Fibroblast of skin of right quadriceps (primary cell): ENCODE measurements at places on chromosomes 13 and 19.
A peak's percentile ranks its signal among the peaks of the same experiment; 100 is the strongest.

- no peak for DNase-seq
Observed at GRCh38 chr19:13757805-13758772, 6.2 kb upstream of the MRI1 start.

GRCh38 chr19:14814982-14815652, 19.9 kb downstream of the OR7A5 start:
- DNase-seq: no peak

- no peak for DNase-seq
Observed at GRCh38 chr19:8697671-8698432, 743 bp downstream of the ACTL9 start.

DNA sequence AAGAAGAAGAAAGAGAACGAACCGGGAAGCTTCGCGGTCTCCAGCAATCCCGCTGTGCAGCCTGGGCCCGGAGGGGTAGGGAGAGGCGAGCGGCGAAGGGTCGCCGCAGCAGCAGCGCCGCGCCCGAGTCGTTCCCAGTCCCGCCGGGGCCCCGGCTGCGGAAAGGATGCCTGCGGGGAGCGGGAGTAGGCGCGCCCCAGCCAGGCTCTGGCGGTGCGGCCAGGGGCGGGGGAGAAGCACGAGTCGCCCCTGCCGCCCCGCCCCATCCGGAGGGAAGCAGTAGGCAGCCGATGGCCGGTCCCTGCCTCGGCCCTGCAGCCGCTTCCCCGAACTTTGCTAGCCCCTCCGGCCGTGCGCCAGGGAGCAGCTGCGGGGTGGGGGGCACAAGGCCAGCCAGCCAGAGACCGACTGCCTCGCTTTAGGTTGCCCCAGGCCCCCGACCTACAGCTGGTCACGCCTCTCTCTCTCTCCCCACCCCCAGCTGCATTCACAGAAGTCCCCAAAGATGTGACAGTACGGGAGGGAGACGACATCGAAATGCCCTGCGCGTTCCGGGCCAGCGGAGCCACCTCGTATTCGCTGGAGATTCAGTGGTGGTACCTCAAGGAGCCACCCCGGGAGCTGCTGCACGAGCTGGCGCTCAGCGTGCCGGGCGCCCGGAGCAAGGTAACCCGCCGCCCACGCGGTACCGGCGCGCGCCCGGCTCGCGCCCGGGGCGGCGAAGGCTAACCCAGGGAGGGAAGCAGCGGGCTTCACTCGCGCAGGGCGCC, 1.1 kb downstream of the VSTM2B start:
- DNase-seq: no peak

DNA sequence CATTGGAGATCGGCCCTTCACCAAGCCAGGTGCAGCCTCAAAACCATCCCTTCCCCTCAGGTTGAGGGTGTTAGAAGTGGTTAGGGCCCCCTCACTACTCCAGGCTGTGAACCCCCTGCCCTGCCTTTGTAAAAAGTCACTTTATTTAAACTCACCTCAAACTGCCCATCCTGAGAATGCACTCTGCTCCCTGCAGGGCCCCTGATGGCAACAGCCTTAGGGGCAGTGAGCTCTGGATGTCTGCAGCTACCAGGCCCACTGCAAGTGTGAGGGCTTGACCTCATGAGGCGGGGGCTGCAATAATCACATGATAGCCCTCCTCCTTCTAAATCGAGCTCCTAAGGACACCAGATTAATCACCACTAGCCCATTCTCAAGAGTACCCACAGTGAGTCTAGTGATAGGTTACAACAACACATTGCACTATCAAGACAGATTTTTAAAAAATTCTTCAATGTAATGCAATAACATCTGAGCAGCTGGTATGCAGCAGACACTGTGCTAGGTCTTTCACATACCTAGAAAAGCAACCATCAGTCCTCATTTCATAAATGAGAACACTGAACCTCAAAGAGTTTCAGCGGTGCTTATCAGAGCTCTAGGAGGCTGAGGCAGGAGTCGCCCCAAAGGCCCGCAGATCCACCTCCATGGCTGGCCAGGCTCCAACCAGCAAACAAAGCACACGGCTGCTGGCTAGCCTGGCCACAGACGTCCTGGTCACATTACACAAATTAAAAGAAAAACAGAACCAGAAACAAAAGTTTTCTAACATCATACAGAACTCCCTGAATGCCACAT, 26.0 kb downstream of the SLC7A1 start:
- DNase-seq: no peak

DNA sequence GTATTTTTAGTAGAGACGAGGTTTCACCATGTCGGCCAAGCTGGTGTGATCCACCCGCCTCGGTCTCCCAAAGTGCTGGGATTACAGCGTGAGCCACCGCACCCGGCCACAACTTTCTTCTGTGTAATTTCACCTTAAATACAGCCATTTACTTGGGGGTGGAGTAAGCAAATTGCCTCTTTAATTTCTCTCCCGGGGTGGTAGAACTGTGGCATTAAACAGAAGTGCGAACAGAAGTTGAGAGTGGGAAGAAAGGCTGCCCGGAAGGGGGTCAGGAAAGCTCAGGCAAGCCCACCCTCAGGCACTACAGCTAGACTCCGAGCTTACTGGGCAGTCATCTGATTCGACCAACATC, 475 bp upstream of the DNAJC15 start:
- no peak for DNase-seq

- peak; percentile 98 for DNase-seq
Observed at GRCh38 chr13:59112221-59112718, 1051.5 kb downstream of the DIAPH3 start.

DNA sequence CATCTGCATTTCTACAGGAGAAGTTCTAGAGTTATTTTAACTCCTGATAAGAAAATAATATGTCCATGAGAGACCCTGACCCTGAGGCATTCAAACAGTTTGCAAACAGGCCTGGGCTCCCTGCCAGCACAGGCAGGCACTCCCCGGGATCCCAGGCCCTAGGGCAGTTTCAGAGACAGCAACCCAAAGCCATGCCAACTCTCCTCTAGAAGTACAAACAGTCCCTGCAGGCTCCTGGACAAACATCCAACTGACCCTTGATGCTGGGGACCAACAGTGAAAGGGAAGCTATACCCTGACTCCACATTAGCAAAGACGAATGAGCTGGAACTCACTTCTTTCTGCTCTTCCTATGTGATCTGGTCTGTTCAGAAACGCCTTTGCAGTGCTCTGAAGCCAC, 44.8 kb downstream of the CCDC70 start:
- DNase-seq: no peak

- DNase-seq: no peak
Observed at GRCh38 chr13:92500192-92500591, 726.4 kb upstream of the GPC6 start.

DNA sequence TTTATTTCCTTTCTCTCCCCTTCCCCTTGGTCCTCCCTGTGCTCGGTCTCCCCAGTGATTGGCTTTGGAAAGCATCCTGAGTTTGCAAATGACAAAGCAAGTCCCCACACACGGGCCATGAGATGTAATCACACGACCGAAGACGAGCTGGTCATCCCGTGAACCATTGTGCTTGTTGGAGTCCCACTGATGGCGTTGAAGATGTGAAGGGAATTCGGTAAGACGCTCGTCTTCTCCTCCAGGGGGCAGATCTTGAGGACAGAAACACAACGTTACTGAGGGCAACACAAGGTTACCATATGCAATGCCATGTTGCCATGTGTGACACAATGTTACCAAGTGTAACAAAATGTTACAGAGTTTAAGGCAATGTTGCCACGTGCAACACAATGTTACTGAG, 42.0 kb upstream of the SLC15A1 start:
- no peak for DNase-seq

GRCh38 chr19:30162718-30163117, 209.5 kb upstream of the ZNF536 start:
- DNase-seq: no peak

GRCh38 chr13:30338331-30338851, 31.0 kb upstream of the KATNAL1 start:
- peak; percentile 77 for DNase-seq

DNA sequence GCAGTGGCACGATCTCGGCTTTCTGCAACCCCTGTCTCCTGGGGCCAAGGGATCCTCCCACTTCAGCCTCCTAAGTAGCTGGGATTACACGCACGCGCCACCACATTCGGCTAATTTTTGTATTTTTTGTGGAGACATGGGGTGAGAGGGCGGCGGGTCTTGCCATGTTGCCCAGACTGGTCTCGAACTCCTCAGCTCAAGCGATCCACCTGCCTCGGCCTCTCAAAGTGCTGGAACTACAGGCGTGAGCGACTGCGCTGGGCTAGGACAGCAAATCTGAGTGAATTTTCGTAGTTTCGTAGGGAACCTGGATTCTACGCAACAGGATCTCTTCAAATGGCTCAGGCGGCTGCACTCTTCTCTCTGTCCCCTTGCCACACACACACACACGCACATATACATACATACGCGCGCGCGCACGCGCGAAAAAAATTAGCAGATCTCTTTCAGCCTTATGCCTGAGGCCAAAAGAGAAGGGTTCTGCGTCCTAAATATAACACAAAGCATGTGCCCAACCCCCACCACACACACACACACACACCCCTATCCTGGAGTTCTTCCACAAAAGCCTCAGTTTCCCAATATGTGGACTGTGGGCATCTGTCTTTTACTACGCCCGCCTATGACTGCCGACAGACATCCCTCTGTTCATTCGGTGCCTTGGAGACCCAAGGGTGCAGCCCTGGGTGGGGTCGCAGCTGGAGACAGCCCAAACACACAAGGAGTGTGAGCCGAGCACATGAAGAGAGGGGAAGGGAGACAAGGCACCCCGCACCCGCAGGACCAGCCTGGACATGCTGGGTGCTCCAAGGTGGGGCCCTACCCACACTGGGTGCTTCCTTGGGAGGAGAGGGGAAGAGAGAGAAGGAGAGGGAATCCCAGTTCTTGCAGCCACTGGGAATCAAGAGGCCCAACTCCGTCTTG, 616 bp downstream of the PINLYP start:
- no peak for DNase-seq

- DNase-seq: no peak
Observed at GRCh38 chr19:383040-383439, 25.9 kb downstream of the C2CD4C start.

- peak; percentile 51 for DNase-seq
Observed at GRCh38 chr13:29707876-29708543, 112.5 kb upstream of the SLC7A1 start.

DNA sequence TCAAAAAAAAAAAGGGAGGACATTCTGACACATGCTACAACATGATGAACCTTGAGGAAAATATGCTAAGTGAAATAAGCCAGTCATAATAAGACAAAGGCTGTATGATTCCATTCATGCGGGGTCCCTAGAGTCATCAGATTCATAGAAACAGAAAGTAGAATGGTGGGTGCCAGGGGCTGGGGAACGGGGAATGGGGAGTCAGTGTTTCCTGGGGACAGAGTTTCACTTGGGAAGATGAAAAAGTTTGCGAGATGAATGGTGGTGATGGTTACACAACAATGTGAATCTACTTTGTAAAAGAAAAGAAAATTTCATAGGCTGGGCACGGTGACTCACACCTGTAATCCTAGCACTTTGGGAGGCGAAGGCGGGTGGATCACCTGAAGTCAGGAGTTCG, 6.1 kb upstream of the CLEC4G start:
- DNase-seq: no peak

- DNase-seq: no peak
Observed at GRCh38 chr13:53079691-53080090, 51.1 kb downstream of the OLFM4 start.

GRCh38 chr19:9566729-9567128, 17.6 kb downstream of the ZNF121 start:
- no peak for DNase-seq

- peak; percentile 45 for DNase-seq
Observed at GRCh38 chr19:35044317-35045117, 3.0 kb downstream of the HPN start.

- DNase-seq: no peak
Observed at GRCh38 chr13:99724633-99725517, 223.6 kb downstream of the TM9SF2 start.

- no peak for DNase-seq
Observed at GRCh38 chr13:109205315-109205714, 575.9 kb downstream of the MYO16 start.

DNA sequence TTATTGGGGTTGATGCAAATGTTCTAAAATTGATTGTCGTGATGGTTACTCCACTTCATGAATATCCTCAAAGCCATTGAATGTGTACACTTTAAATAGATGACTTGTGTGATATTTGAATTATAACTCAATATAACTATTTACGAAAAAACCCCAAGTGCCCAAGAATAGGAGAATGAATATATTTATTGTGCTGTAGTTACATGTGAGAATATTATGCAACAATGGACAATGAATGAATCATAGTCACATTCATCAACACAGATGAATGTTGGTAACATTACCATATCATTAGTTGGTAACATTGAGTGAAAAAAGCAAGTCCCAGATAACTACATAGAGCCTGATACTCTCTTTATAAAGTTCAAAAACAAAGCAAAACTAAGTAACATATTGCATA, 127.8 kb upstream of the UBL3 start:
- no peak for DNase-seq

- DNase-seq: peak; percentile 64
Observed at GRCh38 chr19:19531951-19532805, 3.5 kb downstream of the YJEFN3 start.

- DNase-seq: no peak
Observed at GRCh38 chr13:43074824-43075510, 51.6 kb downstream of the DNAJC15 start.

DNA sequence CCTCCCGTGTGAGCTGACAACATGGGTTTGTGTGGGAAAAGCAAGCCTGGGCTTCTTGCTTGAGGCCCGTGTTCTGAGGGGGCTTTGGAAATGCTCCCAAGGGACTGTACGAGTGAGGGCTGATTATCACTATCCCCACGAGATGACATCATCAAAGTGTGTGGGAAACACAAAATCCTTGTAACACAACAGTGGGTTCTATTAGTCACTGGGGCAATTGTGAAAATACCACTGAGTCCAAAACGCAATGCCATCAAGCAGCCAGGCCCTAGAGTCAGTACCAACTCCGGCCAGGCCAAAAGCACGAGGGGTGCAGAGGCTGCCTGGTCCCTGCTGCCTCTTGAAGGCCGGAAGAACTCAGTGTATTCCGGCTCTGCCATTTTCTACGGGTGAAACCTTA, 29.6 kb downstream of the CAPS start:
- DNase-seq: peak; percentile 50

- DNase-seq: no peak
Observed at GRCh38 chr19:18593367-18594095, 4.9 kb downstream of the REX1BD start.

DNA sequence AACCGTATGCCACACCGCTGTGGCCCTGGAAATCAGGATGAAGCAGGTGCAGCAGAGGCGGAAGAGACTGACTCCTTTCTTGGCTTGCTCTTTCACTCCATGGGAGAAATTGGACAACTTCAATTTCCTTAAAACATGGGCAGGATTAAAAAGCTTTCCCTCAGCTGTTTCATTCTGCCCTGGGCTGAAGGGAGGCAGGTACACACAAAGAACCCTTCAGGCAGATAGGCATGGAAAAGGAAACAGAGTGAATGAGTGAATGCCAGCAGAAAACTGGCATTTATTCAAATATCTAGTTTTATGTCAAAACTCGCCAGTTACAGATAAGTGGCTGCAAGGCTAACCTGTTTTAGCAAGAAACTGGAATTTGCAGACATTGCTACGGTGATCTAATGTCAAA, 71.0 kb upstream of the SLC15A1 start:
- DNase-seq: no peak
